Activated naive CD4-positive, alpha-beta T cell treated with anti-CD3 and anti-CD28 coated beads for 36 hours (primary cell): ENCODE measurements at places on chromosomes 7 and 10. TPM values are rescaled to one million over a fixed set of nuclear protein-coding genes. Genes with fewer than 3 reads are reported as not detected.

GRCh38 chr7:12987238-12987637, 299.8 kb downstream of the ARL4A start:
- H3K36me3 ChIP-seq = no peaks in the 10 kb centered on the region

FAM237B gene
- not detected for total RNA-seq

GRCh38 chr10:75952093-75952492, 520.7 kb downstream of the LRMDA start:
- peaks cover 2% of the 10 kb centered on the region for H3K27me3 ChIP-seq
- H3K36me3 ChIP-seq = no peaks in the 10 kb centered on the region
- no peaks in the 10 kb centered on the region for H3K4me1 ChIP-seq
- no peak overlapping the region for H3K4me3 ChIP-seq
- no peak for DNase-seq

FAM25C gene
- not detected for total RNA-seq

DNA sequence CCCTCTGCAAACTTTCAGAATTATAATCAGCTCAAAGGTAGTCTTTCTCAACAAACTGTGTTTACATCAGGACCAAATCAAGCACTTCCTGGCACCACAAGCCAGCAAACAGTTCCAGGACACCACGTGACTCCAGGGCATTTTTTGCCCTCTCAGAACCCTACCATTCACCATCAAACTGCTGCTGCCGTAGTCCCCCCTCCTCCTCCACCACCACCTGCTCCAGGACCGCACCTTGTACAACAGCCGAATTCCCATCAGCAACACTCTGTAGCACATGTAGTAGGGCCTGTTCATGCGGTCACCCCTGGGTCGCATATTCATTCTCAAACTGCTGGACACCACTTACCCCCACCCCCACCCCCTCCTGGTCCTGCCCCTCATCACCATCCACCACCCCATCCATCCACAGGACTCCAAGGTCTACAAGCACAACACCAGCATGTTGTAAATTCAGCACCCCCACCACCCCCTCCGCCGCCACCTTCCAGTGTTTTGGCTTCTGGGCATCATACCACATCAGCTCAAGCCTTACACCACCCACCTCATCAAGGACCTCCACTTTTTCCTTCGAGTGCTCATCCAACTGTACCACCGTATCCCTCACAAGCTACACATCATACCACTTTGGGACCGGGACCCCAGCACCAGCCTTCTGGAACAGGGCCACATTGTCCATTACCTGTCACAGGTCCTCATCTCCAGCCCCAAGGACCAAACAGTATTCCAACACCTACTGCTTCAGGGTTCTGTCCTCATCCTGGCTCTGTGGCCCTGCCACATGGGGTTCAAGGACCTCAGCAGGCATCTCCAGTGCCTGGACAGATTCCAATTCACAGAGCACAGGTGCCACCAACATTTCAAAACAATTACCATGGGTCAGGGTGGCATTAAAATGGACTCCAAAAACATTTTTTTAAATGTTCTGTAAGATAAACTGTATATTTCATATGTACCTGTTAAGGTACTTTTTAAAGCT, 98.7 kb downstream of the KMT2E start:
- H3K4me3 ChIP-seq = no peak overlapping the region
- H3K27me3 ChIP-seq = no peaks in the 10 kb centered on the region
- DNase-seq = no peak
- H3K27ac ChIP-seq = peak overlapping the region; percentile 81

GRCh38 chr7:94003446-94004023, 620 bp downstream of the BET1 start:
- peak overlapping the region; percentile 99 for H3K4me3 ChIP-seq
- H3K4me1 ChIP-seq = peaks cover 34% of the 10 kb centered on the region
- peaks cover 7% of the 10 kb centered on the region for H3K36me3 ChIP-seq
- peak overlapping the region; percentile 94 for H3K27ac ChIP-seq
- peaks cover 6% of the 10 kb centered on the region for H3K27me3 ChIP-seq

GRCh38 chr7:25348104-25348503, 119.8 kb upstream of the NPVF start:
- no peak for DNase-seq
- no peak overlapping the region for H3K27ac ChIP-seq
- H3K4me3 ChIP-seq = no peak overlapping the region
